ENCODE measurements at places on chromosomes 7 and 10.

DNA sequence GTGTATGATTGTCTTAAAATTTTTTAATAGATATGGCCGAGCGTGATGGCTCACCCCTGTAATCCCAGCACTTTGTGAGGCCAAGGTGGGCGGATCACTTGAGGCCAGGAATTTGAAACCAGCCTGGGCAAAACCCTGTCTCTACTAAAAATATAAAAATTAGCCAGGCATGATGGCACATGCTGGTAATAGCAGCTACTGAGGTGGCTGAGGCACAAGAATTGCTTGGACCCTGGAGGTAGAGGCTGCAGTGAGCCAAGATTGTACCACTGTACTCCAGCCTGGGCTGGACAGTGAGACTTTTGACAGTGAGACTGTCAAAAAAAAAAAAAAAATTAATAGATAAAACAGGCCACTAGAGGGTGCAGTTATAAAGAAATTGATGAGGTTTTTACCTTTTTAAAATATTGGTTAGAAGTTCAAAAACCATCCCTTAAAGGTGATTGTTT lies 20.5 kb downstream of the NOM1 start:
- DNase-seq = no peak

DNA sequence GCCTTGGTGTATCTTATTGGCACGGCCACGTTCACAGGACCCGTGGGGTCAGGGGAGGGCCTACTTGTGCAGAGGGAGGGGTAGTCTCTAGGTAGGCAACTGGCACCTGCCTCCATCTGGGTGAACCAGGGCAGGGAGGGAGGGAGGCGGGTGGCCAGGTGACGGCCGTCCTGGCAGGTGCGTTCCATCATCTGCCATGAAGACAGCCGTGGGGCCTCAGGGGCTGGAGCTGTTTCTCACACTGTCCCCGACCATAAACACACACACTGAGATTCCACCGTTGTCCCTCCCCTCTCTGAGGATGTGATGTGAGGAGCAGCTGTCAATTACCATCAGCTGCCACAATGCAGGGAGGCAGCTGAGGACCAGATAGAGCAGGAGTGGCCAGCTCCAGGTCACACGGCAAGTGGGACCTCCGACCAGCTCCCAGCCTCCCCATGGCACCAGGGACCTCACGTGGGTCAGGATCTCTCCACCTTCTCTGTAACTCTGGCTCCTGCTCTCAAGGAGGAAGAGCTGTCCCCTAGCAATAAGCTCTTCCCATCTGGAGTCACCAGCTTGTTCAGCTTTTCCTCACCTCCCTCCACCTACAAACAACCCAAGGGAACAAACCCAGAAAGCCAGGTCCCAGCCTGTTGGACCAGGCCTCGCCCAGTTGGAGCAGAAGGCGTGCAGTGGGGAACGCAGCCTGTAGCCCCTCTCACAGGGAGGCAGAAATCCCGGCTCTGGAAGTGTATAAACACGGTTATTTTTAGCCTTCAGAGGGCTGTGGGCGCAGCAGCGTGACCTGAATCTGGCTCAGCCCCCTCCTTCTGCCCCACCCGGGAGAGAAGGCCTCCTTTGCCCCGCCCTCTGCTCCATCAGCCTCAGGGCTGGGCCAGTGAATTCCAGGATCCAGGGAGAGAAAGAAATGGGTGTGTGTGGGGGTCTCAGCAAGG lies 33.1 kb downstream of the ZMIZ1 start:
- DNase-seq = no peak

DNA sequence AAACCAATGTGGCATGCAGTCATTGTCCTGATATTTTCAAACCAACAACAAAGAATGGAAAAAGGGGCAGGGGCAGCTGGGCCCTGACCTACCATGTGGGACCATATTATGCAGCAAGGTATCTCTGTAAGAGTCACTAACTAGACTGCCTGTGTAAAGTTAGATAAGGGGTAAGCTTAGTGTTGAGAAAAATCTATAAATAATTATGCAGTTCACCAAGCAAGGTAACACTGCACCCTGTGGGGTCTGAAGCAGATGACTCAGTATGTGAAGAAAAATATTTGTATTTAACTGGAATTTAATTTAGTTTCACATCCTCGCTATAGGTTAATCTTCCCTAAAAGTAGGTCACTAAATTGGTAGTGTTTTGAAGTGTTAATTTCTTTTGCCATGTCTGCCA lies 99.3 kb downstream of the PPP1R3A start:
- DNase-seq = no peak

- DNase-seq = no peak
Measured at GRCh38 chr7:42489299-42489698, 252.3 kb upstream of the GLI3 start.

DNA sequence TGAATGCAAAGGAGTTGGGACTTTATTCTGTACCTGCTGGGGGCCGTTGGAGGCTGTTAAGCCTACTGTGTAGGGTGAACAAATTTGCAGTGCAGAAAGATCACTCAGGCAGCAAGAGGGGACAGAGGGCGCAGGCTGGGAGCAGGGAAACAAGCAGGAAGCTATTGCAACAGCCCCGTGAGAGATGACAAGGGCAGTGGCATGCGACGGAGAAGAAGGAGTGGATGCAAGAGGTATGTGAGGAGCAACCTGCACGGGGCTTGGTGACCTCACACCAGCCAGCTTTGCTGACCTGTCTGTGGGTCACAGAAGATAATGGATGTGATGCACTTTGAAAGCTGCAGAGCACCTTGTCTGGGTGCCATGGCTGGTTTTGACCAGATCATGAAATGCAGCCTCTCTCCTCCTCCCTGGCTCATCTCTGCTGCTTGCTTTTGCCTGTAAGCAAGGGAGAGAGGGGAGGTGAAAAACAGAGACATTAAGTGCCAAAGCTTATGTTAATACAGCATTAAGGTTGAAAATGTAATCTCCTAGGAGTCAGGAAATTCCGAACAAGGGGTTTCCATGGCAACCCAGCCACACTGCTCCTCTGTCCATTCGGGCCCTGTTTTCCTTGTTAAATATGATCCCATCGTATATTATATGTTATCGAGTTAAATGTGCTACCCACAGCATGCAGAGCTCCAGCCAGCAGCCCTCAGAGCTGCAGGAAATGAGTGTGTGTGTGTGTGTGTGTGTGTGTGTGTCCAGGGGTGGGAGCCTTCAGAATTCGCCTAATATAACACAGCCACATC lies 314.3 kb upstream of the ZMIZ1 start:
- DNase-seq = no peak

- no peak for DNase-seq
Measured at GRCh38 chr10:113516061-113516460, 36.8 kb upstream of the HABP2 start.

- no peak for DNase-seq
Measured at GRCh38 chr10:79404690-79405131, 40.7 kb downstream of the ZCCHC24 start.

- no peak for DNase-seq
Measured at GRCh38 chr10:129272176-129272575, 194.9 kb upstream of the MGMT start.

- no peak for DNase-seq
Measured at GRCh38 chr7:27221201-27221797, 21.3 kb upstream of the EVX1 start.

DNA sequence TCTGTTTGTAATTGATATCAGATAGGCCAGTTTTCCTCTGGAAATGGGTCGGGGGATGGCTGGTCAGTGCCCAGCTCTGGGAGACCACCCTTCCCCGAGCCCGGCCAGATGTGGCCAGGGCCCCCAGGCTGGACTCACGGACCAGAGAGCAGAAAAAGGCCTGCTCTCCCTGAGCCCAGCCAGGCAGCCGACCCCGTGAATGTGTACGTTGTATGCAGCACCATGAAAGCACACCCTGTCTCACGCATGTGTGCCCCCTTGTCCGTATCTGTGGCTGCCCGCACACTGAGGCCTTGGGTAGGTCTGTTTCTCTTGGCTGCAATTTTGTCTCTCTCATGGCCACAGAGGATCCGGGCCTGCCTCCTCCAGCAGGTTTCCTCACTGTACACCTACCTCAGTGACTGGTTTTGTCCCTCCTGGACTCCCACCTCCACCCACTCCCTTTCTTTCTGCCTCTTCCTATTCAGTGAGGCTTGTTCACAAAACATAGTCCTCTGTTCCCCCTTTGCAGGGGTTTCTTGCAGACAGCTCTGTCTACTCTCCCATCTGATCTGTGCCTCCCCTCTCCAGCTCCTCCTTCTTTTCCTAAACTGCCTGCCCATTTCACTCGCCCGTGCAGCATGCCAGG lies 23.6 kb upstream of the ANKRD2 start:
- no peak for DNase-seq

DNA sequence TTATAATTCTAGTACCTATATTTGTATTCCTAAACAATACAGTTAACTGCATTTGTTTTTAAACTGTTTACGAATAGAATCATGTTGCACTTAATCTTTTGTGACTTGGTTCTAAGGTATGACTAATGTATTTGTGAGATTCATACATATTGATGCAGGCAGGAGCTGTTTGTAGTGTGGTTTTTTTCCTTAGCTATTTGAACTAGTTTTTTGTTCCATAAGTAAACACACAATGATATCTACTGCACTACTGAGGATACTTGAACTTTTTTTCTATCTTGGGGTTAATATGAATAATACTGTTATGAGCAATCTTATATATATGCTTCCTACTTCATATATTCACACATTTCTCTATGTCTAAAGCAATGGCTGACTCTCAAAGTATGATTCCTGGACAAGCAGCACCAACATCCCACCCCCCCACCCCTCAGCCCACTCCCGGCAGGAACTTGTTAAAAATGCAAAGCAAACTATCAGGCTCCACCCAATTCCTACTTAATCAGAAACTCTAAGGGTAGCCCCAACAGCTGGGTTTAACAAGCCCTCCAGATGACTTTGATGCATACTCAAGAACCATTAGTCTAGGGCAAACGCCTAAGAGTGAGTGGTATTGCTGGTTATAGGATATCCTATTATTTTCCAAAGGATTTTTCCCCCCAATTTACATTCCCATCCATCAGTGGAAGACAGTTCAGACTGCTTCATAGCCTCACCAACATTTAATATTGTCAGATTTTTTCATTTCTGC lies 25.8 kb downstream of the BRAF start:
- no peak for DNase-seq

DNA sequence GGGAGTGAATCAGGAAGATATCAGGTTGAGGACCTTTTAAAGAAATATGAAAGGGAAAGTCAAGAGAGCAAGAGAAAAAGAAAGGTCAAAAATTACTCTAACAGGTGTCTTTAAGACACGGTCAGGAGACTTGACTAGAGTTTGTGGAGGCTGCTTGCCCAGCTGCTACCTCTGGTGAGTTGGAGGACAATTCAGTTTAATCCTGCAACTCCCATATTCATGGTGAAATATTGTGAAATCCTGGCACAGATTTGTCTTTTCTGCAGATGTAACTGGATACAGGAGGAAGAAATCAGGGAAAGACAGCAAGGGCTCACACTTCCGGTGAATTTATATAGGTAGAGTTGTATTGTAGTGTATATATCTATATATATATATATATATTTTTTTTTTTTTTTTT lies 93.5 kb downstream of the AKAP9 start:
- DNase-seq = no peak

DNA sequence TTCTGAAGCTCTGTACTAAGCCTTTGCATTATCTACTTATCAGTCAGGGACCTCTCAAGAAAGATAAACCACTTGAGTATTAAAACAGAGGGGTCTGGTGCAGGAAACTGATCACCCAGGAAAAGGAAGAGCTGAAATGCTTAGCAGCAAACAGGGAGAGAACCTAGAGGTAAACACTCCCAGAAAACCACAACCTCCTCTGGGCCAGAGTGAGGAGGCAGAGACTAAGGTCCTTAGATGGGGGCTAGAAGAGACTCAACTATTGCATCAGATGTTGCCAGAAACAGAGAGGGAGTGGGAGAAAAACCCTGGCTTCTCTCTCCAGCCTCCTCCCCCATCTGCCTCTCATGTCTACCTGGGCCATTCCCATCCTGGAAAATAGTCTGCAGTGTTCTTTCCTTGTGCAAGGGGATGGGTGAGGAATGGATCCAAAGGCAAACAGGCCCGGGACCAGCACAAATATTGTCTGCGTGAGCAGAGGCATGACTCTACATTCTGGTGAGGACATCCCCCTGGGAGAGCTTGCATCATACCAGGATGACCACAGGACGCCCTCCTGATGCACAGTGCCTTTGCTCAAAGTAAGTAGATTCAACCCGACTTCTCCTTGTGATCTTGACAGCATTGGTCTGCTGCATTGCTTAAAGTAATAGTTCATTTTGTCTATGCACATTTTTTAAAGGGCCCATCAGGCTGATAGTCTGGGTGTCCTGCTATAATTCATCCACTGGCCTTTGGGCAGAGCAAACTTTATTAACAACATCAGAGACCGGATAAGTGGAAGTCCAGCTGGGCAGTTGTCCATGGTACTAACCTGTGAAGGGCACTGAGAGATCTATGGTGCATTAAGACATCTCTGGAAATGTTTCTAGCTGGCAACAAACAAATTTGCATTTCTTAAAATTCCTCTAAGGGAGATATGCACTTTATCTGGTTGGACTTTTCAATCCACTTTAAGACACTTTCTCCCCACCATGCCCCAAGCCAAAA lies 22.4 kb upstream of the ODAD2 start:
- no peak for DNase-seq

Data from activated CD8-positive, alpha-beta memory T cell treated with anti-CD3 and anti-CD28 coated beads for 48 hours (primary cell).